ENCODE measurements at places on chromosomes 16 and 17. TPM values are rescaled to one million over a fixed set of nuclear protein-coding genes. Genes with fewer than 3 reads are reported as not detected.
A peak's percentile ranks its signal among the peaks of the same experiment; 100 is the strongest.

COL1A1 gene
- total RNA-seq: 957 TPM

DNA sequence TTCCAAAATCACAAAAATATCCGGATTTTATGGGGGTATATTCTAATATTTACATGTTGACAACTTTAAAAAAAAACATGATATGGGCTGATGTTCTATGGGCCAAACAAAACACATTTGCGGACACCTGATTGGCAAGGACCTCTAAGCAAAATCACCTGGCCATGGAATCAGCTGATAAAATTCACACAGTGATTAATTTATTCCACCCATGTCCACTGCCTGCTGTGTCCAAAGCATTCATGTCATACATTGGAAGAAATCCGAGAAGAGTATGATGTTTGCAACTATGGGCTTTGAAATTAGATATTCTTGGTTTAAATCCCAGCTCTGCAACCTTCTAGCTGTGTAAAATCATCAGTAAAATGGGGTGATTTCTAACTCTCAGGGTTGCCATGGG is 538.7 kb downstream of the HAPSTR1 start:
- DNase-seq: no peak

CMIP gene
- 10.7 TPM for total RNA-seq

DNA sequence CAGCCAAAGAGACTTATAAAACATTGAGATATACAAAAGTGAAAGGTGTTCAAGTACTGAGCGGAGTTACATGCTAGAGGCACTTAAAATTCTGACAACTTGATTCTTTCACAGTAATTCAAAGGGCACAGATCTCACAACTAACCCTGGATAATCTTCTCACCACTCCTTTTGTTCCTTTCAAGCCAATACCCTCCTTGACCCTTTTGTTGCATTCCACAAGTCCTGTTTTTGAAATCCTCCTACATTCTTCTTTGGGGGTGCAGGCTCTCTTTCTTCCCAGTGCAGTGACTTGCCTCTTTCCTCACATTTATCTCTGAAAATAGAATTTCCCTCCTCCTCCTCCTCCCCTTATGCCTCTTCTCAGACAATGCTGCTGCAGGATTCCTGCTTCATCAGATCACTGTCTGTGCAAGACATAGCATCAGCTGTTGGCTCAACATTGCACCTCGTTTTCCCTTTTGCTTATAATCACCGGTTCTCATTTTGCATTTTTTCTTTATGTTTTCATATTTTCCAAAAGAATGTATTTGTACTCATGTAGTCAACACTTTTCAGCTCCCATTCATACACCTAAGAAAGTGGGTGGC is 199.3 kb downstream of the CDH8 start:
- peak; percentile 1 for DNase-seq

DNA sequence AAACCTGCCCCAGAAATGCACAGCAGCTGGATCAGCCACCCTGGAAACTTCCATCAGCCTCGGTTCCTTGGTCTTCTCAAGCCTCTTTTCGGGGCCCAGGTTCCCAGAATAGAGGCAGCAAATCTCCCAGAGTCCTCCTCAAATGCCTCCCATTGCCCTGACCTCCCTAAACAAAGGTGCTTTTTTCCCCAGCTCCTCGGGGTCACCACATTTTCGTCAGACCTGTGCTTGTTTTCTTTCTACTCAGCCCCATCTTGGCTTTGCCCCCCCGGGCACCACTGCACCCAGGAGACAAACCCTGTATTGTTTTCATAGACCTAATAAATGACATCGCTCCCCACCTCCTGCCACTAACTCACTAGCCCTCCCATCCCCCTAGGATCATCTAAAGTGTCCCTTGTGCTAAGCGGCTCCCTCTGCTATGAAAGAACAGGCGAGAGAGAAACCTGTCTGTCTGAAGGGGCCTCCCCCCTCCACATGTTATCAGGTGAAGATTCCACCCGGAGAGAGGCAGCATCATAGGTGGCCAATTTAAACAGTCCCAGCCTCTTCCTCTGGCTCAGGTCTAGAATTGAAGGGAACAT is 451.1 kb downstream of the SOX9 start:
- DNase-seq: no peak

TBC1D3I gene
- total RNA-seq: not detected
